ENCODE measurements at places on chromosomes 2 and 18. TPM values are rescaled to one million over a fixed set of nuclear protein-coding genes. Genes with fewer than 3 reads are reported as not detected.

DNA sequence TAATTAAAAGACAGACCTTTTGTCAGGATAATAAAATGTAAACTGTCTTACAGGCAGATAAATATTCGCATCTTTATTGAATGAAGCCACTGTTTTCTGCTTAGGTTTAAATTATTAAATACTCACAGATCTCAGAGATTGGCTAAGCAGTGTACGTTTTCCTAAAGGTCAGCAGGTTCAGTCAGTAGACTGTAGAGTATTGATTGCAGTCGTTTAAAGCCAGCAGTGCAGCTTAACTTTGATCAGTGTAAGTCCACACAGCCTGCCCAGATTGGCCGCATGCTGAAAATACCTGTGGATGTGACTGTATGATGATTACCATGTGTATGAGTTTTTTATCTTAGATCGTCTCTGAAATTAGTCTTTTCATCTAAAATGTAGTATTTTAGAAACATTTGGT lies 42.3 kb downstream of the ATP9B start:
- H3K36me3 ChIP-seq, result no peaks in the 10 kb centered on the region
- no peaks in the 10 kb centered on the region for H3K27me3 ChIP-seq
- H3K4me3 ChIP-seq, result no peak overlapping the region
- H3K27ac ChIP-seq, result no peak overlapping the region
- DNase-seq, result no peak

The SERPINB12 gene
- not detected for total RNA-seq

The MATN3 gene
- 2.3 TPM for total RNA-seq

The SERPINB5 gene
- total RNA-seq, result not detected

DNA sequence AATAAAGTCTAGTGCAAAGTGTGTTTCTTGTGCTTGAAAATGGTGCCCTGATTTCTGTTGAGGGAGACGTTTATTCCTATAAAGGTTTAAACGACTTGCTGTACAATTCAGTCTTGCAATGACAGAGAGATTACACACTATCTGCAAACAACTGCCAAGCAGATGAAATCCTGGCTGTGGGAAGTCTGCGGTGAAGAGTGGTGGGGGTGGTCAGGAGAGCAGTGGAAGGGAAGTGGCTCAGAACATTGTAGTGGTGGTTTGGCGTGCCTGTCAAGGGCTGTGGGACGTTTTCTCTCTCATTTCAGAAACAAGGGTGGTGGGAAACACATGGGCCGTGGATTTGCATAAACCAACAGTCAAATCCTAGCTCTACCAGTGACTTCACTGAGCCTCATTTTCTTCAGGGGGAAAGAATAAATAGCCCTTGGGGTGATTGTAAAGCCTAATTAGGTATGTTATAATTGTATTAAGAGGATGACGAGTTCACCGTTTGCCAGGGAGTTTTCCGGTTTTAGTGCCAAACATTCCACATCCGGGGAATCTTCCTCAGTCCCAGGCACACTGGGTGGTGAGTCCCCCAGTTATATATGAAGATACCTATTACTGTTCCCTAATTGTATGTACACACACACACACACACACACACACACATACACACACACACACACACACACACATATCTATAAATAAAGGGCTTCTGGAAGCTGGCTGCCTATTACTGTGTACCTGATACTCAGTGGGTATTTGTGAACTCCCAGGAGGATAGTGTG lies 115.0 kb downstream of the SPTBN1 start:
- no peaks in the 10 kb centered on the region for H3K27me3 ChIP-seq
- H3K36me3 ChIP-seq, result peaks cover 2% of the 10 kb centered on the region
- H3K4me1 ChIP-seq, result peaks cover 55% of the 10 kb centered on the region
- no peak overlapping the region for H3K4me3 ChIP-seq

GRCh38 chr2:23721454-23721826 lies 205.5 kb downstream of the ATAD2B start:
- no peak overlapping the region for H3K4me3 ChIP-seq
- no peak overlapping the region for H3K27ac ChIP-seq
- no peaks in the 10 kb centered on the region for H3K4me1 ChIP-seq
- no peak for DNase-seq

The RNF125 gene
- total RNA-seq, result 0.33 TPM

GRCh38 chr18:24200494-24201290 lies 61.8 kb downstream of the CABYR start:
- no peak overlapping the region for H3K27ac ChIP-seq
- no peak for DNase-seq

DNA sequence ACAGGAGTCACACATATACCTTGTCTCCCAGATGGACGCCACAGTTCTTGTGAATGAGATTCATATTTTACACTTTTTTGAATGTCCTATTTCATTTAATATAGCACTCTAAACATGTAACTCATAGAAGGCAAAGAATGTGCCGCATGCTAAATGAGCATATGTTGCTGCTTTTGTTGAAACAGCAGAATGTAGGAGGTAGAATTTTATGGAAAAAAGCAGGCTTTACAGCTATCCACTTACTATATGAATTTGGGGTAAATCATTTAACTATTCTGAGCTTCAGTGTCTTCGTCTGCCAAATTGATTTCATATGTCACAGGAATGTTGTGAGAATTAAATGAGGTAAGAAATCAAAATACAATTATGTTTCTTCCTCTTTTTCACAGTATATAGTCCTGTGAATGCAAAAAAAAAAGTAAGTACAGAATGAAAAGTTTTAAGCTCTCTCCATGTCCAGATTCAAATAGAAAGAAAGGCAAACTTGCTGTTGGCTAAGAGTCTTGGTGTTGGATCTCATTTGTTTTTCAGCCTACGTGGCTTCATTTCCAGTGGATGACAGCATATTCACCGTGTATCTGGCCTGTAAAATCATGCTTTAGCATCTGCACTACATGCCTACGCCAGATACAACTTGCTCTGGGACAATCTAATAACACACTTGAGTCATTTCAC lies 154.7 kb upstream of the CNTNAP5 start:
- H3K4me1 ChIP-seq, result no peaks in the 10 kb centered on the region
- H3K36me3 ChIP-seq, result no peaks in the 10 kb centered on the region
- DNase-seq, result no peak

DNA sequence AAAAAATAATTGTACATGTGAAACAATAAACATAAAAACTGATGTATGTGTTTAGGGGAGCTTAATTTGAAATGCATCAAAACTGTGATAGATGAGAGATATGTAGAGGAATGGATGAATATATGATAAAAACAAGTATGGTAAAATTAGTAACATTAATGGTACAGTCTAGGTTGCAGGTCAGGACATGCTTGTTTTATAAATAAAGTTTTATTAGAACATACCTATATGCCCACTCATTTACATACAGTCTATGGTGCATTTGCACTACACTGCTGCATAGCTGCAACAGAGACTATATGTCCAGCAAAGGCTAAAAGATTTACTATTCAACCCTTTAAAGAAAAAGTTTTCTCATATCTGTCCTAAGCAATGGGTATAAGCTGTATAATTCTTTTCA lies 236.6 kb upstream of the CCDC68 start:
- H3K4me3 ChIP-seq, result no peak overlapping the region
- no peak overlapping the region for H3K27ac ChIP-seq
- no peak for DNase-seq
- H3K27me3 ChIP-seq, result no peaks in the 10 kb centered on the region

DNA sequence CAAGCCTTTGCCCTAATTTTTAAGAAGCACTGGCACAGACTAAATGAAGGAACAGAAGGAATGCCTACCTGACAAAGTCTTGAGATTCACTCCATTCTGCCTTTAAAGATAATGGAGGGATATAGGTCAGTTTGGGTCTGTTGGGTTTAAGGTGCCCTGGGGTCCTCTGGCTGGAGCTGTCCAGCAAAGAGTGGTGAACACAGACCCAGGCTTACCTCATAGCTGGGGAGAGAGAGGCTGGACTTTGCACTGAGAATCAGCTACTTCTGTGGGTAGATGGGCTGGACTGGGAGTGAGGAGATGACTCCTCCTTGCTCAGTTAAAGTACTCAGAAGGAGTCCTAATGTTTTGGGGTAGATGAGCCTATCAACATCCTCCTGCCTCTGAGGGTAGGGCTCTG lies 64.4 kb upstream of the CXCR4 start:
- H3K4me3 ChIP-seq, result no peak overlapping the region
- H3K4me1 ChIP-seq, result no peaks in the 10 kb centered on the region
- no peak for DNase-seq
- no peaks in the 10 kb centered on the region for H3K27me3 ChIP-seq

DNA sequence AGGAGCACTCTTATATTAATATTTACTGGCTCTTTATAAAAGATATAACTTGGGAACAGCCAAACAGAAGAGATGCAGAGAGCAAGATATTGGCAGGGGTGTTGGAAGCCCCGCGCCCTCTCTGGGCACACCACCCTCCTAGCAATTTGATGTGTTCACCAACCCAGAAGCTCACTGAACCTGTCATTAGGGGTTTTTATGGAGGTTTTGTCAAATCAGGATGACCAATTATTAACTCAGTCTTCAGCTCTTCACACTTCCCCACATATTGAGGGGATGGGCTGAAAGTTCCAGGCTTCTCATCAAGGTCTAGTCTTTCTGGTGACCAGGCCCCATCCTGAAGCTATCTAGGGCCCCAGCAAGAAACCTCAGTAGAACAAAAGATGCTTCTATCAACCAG lies 10.9 kb upstream of the INO80D start:
- no peak overlapping the region for H3K27ac ChIP-seq
- H3K4me3 ChIP-seq, result no peak overlapping the region
- H3K27me3 ChIP-seq, result no peaks in the 10 kb centered on the region
- DNase-seq, result no peak
- H3K36me3 ChIP-seq, result no peaks in the 10 kb centered on the region
- no peaks in the 10 kb centered on the region for H3K4me1 ChIP-seq

GRCh38 chr2:220583725-220584124 lies 956.3 kb downstream of the SLC4A3 start:
- H3K4me3 ChIP-seq, result no peak overlapping the region
- H3K27me3 ChIP-seq, result no peaks in the 10 kb centered on the region
- no peaks in the 10 kb centered on the region for H3K4me1 ChIP-seq
- H3K36me3 ChIP-seq, result no peaks in the 10 kb centered on the region
- H3K27ac ChIP-seq, result no peak overlapping the region

The AGXT gene
- total RNA-seq, result not detected

- H3K4me1 ChIP-seq, result no peaks in the 10 kb centered on the region
- H3K27me3 ChIP-seq, result no peaks in the 10 kb centered on the region
- no peak overlapping the region for H3K4me3 ChIP-seq
- DNase-seq, result no peak
Measured at GRCh38 chr2:170335351-170335750, 157.4 kb downstream of the MYO3B start.

- no peaks in the 10 kb centered on the region for H3K36me3 ChIP-seq
- peak; percentile 99 for DNase-seq
- H3K4me3 ChIP-seq, result no peak overlapping the region
- peaks cover 22% of the 10 kb centered on the region for H3K4me1 ChIP-seq
- H3K27me3 ChIP-seq, result no peaks in the 10 kb centered on the region
Measured at GRCh38 chr2:45946023-45946422, 294.5 kb downstream of the PRKCE start.

DNA sequence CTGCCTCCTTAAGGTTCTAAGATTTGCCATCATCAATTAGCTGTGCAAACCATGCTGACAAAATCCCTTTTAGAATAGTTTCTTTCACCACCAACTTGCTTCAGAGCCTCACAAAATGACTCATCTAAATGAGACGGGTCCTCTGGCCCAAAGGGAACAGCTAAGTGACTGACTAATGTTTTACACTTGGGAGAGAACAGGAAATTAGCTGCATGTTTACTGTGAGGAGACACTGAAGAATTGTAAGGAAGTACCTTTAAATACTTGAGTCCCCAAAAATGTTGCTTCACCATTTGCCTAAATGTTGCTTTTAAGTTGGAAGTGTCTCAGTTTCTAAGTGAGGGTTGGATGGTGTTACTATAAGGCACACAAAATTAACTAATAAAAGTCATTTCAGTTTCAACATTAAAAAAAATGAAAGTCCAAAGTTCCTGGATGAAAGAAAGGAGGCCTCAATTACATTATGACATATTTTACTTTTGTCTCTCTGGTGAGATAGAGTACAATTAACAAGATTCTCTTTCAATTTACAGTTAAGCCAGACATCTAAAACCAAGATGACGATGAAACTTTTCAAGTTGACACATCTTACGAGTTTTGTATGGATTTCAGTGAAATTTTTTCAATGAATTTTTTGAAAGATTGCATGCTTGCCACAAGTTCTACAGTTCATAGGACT lies 229.1 kb upstream of the FN1 start:
- no peaks in the 10 kb centered on the region for H3K36me3 ChIP-seq
- H3K4me1 ChIP-seq, result peaks cover 9% of the 10 kb centered on the region
- no peaks in the 10 kb centered on the region for H3K27me3 ChIP-seq
- H3K27ac ChIP-seq, result peak overlapping the region; percentile 21
- H3K4me3 ChIP-seq, result no peak overlapping the region

DNA sequence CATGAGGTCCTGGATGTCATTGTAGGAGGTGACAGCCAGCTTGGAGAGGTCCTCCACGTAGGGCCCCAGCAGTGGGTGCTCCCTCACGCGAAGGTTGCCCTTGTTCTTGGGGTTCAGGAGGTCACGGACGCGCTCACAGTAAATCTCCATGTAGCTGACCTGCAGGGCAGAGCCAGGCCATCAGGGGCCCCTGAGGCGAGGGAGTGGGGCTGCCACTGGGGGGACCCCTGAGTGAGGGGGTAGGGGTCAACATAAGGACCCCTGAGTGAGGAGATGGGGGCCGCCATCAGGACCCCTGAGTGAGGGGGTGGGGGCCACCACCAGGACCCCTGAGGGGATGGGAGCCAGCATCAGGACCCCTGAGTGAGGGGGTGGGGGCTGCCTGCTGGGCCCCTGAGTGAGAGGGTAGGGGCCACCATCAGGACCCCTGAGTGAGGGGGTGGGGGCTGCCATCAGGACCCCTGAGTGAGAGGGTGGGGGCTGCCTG lies 33.6 kb downstream of the KIF1A start:
- DNase-seq, result no peak
- no peaks in the 10 kb centered on the region for H3K36me3 ChIP-seq
- H3K4me1 ChIP-seq, result no peaks in the 10 kb centered on the region

The C2orf92 gene
- 0.77 TPM for total RNA-seq

- no peaks in the 10 kb centered on the region for H3K4me1 ChIP-seq
- no peaks in the 10 kb centered on the region for H3K27me3 ChIP-seq
- DNase-seq, result no peak
- no peak overlapping the region for H3K4me3 ChIP-seq
- H3K27ac ChIP-seq, result no peak overlapping the region
Measured at GRCh38 chr2:85237849-85238565, 89.8 kb downstream of the TGOLN2 start.

- H3K4me3 ChIP-seq, result peak overlapping the region; percentile 32
- peak; percentile 81 for DNase-seq
- no peaks in the 10 kb centered on the region for H3K36me3 ChIP-seq
- no peak overlapping the region for H3K27ac ChIP-seq
Measured at GRCh38 chr2:183034806-183035205, 3.5 kb downstream of the NCKAP1 start.

GRCh38 chr2:148643421-148643820 lies 1.1 kb upstream of the EPC2 start:
- no peaks in the 10 kb centered on the region for H3K36me3 ChIP-seq
- peaks cover 3% of the 10 kb centered on the region for H3K4me1 ChIP-seq
- H3K27ac ChIP-seq, result no peak overlapping the region

DNA sequence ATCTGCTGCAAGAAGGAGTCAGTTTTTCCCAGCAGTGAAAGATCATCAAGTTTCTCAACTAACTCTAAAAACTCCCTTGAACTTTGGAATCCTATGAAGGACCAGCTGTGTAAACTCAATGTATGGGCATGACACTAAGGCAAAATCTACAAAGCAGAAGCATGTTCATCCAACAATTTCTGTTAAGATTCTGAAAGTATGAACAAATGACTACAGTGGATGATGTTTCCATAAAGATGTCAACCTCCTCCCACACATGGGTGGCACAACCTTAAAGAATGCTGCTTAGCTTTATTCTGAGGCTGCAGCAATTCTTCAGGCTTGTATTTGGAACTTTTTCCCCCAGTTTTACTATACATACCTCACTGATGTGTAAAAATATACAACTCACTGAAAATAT lies 47.2 kb downstream of the WDR33 start:
- H3K4me3 ChIP-seq, result no peak overlapping the region
- peak; percentile 57 for DNase-seq
- no peaks in the 10 kb centered on the region for H3K36me3 ChIP-seq

All from fibroblast of lung (primary cell).